ENCODE measurements at places on chromosomes 7 and 10.

DNA sequence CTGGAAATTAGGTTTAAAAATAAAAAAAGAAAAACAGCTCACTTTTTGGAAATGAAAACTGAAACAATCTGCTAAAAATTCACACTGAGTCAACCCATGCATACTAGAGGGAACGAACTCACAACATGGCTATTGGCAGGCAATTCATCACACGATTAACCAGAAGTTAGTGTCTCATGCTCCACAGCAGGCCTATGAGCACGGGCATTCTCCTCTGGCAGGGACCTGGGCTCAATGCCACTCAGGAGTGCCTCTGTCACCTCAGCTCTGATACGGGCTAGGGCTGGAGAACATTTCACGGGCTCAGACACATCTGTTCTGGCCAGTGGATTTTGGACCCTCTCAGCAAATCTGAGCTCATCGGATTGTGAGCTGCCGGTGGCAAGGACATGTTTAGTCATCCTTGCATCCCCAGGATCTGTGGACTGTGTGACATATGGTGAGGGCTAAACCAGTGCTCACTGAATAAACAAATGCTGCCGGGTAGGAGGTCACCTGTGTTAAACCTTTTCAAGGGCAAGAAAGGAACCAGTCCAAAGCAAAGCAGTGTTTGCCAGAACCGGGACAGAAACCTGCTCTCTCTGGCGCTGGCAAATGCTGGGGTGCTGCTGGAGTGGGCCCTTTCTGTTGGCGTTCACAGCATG is 40.1 kb downstream of the POLR3A start:
- DNase-seq = no peak

GRCh38 chr10:29828956-29829355 is 194.2 kb upstream of the SVIL start:
- DNase-seq = no peak

DNA sequence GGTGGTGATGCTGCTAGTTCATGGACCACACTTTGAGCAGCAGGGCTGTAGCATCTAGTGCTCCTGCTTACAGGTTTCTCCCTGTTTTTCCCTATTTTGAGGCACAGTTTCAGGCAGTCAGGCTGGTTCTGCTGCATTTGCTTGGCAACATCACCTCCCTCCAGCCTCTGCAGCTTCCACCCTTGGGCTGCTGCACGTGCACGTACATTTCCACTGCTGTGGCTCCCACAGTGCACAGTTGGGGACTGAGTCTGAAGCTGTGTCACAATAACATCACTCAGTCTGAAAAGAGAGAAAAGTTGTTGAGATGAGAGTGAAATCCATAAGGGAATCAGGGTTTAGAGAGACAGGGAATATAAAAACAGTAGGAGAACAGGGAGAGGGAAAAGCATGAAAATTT is 230.7 kb upstream of the FZD1 start:
- DNase-seq = no peak

- peak; percentile 78 for DNase-seq
Measured at GRCh38 chr10:91709394-91709798, 76.5 kb upstream of the PPP1R3C start.

GRCh38 chr10:119498889-119499676 is 43.4 kb downstream of the RGS10 start:
- DNase-seq = no peak

GRCh38 chr7:69359003-69359700 is 239.1 kb upstream of the AUTS2 start:
- DNase-seq = no peak

DNA sequence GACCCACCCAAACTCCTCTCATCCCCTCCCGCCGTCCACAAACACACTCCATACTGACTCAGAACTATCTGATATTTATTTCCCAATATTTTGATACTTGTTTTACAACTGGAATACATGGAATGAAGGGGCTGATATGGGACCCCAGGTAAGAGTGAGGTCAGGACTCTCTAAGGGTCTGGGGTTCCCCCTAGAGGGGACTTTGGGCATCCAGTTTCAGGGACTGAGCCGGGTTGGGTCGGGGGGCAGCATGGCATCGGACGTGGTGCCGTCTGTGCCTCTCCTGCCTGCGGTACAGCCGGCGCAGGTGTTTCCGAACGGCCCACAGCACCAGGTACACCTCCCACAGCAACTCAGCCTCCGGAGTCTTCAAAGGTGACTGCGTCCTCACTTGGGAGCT is 7.5 kb downstream of the SPACDR start:
- DNase-seq = no peak

- no peak for DNase-seq
Measured at GRCh38 chr10:43109671-43110249, 28.5 kb upstream of the CSGALNACT2 start.

DNA sequence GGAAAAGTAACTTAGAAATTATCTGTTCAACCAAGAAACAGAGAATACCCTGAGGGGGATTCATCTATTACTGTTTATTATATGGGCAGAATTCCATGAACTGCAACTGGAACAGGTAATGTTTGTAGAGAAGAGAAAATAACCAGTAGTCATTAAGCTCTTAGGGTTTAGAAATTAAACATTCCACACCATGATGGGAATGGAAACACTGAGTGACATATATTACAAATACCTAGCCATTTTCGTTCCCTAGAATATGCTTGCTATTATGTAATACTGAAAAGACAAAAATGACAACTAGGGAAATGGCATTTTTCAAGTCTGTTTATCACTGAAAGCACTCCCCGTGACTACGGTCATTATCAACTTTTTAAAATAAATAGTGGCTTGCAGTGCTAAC is 1007.4 kb downstream of the GATA3 start:
- DNase-seq = no peak

- DNase-seq = no peak
Measured at GRCh38 chr10:4022473-4022872, 237.5 kb upstream of the KLF6 start.

- no peak for DNase-seq
Measured at GRCh38 chr7:47217570-47218360, 364.1 kb downstream of the TNS3 start.

DNA sequence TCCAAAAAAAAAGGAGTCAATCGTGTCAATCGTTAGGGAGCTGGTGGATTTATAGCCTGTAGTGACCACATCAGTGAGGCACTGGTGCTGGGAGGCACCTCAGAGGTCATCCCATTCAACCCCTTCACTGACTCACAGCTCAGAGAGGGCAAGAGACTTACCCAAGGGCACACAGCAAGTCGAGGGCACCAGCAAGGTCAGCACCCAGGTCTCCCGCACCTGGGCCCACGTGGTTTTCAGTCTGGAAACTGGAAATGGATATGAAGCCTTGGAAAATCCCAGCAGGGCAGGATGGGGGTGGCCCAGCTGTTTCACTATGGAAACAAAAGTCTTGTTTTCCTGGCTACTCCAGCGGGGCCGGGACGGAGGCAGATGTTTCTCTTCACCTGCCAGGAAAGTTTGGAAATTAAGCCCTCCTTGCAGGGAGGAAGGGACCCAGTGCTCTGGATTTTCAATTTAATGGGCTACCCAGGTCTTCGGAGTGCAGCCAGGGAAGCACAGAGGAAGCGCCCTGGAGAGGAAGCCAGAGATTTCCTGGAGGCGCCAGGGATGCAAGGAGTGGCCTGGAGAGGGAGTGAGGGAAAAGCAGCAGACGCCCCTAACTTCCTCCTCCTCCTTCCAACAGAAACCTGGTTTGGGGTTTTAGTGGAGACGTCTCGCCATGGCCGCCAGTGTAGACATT is 157.2 kb upstream of the TNRC18 start:
- DNase-seq = no peak

DNA sequence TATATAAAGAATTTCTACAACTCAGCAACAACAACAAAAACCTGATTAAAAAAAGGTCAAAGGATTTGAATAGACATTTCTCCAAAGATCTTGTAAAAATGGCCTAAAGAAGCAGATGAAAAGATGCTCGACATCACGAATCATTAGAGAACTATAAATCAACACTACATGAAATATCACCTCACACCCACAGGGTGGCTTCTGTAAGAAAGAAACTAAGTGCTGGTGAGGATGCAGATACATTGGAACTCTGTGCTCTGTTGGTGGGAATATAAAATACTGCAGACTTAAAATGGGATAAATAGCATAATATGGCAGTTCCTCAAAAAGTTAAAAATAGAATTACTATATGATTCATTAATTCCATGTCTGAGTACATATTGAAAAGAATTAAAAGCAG is 38.3 kb upstream of the CDCA7L start:
- no peak for DNase-seq

- no peak for DNase-seq
Measured at GRCh38 chr10:93816123-93816747, 58.5 kb downstream of the LGI1 start.

DNA sequence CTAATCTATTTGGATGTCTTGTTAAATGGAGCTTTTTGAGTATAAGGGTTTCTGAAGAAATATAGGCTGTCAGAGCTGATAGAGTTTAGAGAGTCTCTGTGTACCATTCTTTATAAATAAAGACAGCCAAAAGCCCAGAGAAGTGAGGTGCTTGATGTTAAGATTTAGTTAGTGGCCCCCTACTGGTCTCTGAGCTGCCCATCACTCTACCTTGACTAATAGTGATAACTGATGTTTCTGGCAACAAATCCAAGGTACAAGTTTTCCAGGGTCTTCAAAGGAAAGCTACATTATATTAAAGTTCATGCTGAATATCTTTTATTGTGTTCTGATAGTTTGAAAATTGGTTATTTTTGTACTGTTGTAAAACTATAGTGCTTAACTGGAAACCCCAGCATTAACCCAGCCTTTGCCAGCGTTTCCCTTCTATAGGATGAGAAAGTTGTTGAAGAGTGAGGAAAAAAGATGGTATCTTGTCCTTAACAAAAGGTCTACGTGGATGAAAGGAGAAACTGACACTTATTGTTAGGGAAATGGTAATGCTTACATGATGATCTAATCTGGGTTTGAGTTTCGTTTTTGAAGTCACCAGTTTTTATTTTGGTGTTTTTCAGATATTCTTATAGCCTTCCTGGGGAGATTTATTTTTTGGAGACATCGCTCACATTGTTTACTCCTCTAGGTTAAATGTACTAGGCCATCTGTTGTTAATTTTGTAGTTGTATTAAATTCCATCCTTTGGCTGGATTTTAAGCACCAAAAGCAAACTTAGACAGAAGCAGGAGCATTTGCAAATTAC is 79.0 kb downstream of the AUTS2 start:
- DNase-seq = no peak
